ENCODE measurements at places on chromosomes 1 and 21. TPM values are rescaled to one million over a fixed set of nuclear protein-coding genes. Genes with fewer than 3 reads are reported as not detected.

Gene SLC9C2
- not detected for total RNA-seq

Gene LIN28A
- total RNA-seq, result not detected

Gene OR2M3
- not detected for total RNA-seq

Gene SPRR1A
- not detected for total RNA-seq

Gene G0S2
- 4.0 TPM for total RNA-seq

Gene RERE
- total RNA-seq, result 25.6 TPM

Gene LRRC8B
- 5.4 TPM for total RNA-seq

Gene NPHS2
- not detected for total RNA-seq
